ENCODE measurements at places on chromosomes 3 and 15.

- DNase-seq, result no peak
Observed at GRCh38 chr3:34016925-34017587, 218.6 kb downstream of the PDCD6IP start.

- no peak for DNase-seq
Observed at GRCh38 chr3:184261270-184261853, at the start of gene CAMK2N2. Gene CAMK2N2, minus strand, starts transcription at chr3:184261553. Its CDS starts 268 bp downstream, at chr3:184261285.

GRCh38 chr3:130823241-130823884, 70.5 kb upstream of the ATP2C1 start:
- DNase-seq, result no peak

- no peak for DNase-seq
Observed at GRCh38 chr3:124041553-124041952, 49.6 kb upstream of the ROPN1 start.

- no peak for DNase-seq
Observed at GRCh38 chr15:72511536-72511935, 37.4 kb downstream of the ARIH1 start.

GRCh38 chr3:174957081-174957480, 97.9 kb downstream of the NAALADL2 start:
- no peak for DNase-seq

GRCh38 chr3:150180334-150180733, 209.6 kb upstream of the PFN2 start:
- peak; percentile 22 for DNase-seq

DNA sequence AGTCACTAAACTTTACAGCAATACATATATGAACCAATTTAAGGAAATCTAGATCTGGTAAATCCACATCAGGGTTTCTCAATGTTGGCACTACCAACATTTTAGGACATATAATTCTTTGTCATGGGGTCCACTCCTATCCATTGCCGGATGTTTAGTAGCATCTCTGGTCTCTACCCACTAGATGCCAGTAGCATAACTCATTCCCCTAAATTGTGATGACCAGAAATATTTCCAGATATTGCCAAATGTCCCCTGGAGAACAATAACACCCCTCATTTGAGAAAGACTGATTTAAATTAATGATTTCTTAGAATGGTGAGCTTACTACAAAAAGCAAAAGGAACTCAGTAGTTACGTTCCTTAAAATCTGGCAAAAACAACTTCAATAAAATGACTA, 23.1 kb upstream of the ANKRD28 start:
- DNase-seq, result no peak

DNA sequence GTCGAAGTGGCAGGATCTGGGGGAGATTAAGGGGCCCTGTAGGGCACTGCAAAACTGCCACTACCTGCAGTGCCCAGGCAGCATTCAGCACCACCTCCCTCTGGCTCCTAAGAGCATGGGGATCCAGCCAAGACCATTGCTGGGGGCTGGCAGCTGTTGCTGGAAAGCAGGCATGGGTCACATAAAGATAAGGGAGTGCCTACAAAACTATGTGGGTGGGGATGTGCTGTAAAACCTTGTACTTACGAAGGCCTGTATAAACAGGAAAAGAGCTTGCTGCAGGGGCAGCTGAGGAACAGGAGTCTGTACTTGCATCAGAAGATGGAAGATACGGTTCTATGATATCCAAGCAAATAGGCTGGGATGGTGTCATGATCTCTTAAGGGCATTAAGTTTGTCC, 27.1 kb downstream of the IL20RB start:
- no peak for DNase-seq

GRCh38 chr3:47565734-47566550, 12.7 kb downstream of the CSPG5 start:
- DNase-seq, result no peak

GRCh38 chr15:67504056-67504455, 16.9 kb upstream of the C15orf61 start:
- DNase-seq, result no peak

- no peak for DNase-seq
Observed at GRCh38 chr3:141268306-141268705, 36.7 kb downstream of the PXYLP1 start.

Measured in epithelial cell of proximal tubule (primary cell).